ENCODE measurements at places on chromosomes 7 and 10. TPM values are rescaled to one million over a fixed set of nuclear protein-coding genes. Genes with fewer than 3 reads are reported as not detected.
A peak's percentile ranks its signal among the peaks of the same experiment; 100 is the strongest.

Gene ITGB8
- 34.2 TPM for total RNA-seq

GRCh38 chr7:102227371-102227770 lies 59.3 kb upstream of the SH2B2 start:
- DNase-seq, result no peak

Gene PLAC9
- total RNA-seq, result 11.4 TPM

DNA sequence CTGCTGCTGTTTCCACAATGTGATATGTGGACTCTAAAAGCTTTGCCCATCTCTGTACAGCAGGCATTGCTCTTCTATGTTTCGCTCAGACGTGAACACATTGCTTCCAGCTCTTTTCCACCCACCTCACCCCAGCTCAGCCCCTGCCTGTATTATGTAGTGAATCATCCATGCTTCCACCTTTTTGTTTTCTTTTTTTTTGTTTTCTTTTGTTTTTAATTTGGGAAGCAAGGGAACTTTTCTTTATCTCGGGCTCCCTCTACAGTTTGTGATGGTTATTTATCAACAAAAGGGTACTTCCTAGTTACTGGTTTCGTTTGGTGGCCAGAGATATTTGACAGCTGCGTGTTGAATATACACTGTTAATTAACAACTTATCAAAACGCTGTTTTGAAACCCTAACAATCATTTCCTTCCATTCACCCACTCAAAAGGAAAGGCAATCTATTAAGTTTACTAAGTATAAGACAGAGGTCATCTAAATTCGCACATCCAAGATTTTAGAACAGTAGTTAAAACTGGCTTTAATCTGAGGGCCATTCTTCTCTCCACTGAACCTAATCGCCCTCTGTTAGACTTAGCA lies 127.9 kb upstream of the STK17A start:
- peak; percentile 52 for DNase-seq

GRCh38 chr10:51204066-51204465 lies 129.8 kb downstream of the PRKG1 start:
- no peak for DNase-seq

DNA sequence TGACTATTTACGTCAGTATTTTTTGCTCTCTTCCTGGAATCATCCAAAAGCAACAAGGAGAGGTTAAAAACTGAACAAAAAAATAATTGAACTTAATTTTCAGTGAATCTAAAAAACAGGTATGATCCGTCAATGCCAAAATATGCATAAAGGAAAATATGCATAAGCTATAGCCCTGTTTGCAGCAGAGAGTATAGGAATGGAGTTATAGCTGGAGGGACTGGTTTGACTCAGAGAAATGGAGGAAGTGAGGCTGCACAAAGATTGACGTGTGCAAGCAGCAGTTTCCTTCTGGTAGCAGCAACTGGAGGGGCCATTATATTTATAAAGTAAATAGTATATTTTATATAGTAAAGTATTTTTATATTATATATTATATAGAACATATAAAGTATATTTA lies 37.1 kb downstream of the GNG11 start:
- no peak for DNase-seq

DNA sequence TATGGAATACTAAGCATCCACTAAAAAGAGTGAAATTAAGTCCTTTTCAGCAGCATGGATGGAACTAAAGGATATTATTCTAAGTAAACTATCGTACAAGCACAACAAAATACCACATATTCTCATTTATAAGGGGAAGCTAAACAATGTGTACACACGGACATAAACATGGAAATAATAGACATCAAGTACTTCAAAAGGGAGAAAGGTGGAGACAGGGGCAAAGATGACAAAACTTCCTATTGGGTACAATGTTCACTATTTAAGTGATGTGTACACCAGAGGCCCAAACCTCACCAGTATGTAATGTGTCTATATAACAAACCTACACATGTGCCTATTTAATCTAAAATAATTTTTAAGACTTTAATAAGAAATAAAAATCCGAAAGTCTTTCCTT lies 2.2 kb upstream of the AKR1C4 start:
- no peak for DNase-seq

GRCh38 chr10:3574451-3574850 lies 210.6 kb downstream of the KLF6 start:
- no peak for DNase-seq

DNA sequence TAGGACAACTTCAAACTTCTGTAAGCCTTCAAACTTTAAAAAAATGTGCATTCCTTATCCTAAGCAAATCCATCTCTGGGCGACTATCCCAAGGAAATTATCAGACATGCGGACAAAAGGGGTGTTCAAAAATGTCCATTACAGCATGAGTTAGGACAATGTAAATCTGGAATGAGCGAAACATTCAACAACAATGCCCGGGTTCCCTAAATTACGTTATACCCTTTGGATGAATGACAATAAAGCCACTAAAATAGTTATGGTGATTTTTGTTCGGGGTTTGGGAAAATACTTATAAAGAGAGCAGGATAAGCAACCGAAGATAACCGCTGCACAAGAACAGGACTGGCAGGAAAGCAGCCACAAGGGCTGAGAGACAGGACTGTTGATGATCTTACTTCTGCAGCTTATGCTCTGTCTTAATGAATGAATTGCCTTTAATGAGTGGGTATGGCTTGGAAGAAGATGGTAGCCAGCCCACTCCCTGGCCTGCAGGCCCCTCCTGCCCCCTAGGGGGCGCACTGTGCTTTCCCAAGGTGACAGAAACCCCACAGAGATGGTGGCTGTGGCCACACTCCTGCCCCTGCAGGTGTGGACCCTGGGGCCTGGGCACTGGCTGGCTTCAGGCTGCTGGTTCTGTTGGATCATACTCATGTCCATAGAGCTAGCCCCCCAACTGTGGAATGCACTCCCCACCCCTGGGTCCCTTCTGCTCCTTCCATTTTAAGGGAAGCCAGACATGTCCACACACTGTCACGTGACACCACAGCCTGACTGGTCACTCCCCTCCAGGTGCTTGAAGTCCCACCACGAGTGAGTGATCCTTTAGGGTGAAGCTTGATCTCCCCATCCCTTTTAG lies 45.0 kb downstream of the ZCCHC24 start:
- peak; percentile 65 for DNase-seq

Gene XRCC2
- total RNA-seq, result 2.3 TPM

Gene CRYGN
- total RNA-seq, result not detected

Gene SPDYE16
- 0.03 TPM for total RNA-seq

DNA sequence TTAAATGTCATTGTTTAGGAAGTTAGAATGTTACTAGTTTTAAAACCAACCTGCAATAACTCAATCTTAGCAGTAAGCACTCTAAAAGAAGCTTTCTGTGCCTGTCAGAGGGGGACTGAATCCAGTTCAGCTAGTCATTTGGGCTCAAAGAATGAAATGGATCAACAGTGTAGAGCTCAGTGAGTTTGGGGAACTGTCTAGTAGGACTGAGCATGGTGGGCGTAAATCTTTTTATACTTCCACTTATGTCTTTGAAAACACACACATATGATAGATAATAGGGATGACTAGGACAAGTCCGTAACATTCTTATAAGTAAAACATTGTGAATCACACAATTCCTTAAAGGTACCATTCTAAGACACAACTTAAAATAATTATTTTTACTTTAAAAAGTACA lies 11.5 kb downstream of the GSAP start:
- DNase-seq, result no peak

DNA sequence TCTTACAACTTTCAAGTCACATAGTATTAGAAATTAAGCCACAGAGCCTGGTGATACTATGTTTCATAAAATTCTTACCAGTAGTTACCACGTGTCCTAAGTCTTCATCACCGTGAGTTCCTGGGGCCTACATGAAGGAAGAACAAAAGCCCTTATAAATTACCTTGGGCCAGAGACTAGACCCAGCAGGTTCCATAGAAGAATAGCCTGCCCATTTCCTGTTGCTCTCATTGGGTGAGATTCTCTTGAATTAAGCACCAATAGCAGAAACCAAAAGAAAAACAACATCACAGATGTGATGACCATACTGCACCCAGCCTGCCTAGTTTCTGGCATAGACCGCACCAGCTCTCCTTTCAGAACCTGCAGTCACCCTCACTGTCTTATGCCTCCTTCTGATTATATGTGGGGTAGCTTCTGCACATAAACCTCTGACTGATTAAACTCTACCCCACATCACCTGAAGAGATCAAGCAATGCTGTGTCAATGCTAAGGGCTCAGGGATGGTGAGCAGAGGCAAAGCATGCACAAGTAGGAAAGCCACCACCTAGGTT lies 18.0 kb upstream of the SEM1 start:
- no peak for DNase-seq

Gene SYCE1
- total RNA-seq, result not detected

DNA sequence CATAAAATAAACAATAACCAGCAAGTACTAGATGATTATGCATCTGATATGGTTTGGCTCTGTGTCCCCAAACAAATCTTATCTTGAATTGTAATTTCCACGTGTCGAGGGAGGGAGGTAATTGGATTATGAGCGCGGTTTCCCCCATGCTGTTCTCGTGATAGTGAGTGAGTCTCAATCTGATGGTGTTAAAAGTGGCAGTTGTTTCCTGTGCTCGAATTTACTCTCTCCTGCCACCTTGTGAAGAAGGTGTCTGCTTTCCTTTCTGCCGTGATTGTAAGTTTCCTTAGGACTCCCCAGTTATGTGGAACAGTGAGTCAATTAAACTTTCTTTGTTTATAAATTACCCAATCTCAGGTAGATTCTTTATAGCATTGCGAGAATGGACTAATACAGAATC lies 15.1 kb downstream of the CNTNAP2 start:
- DNase-seq, result no peak

DNA sequence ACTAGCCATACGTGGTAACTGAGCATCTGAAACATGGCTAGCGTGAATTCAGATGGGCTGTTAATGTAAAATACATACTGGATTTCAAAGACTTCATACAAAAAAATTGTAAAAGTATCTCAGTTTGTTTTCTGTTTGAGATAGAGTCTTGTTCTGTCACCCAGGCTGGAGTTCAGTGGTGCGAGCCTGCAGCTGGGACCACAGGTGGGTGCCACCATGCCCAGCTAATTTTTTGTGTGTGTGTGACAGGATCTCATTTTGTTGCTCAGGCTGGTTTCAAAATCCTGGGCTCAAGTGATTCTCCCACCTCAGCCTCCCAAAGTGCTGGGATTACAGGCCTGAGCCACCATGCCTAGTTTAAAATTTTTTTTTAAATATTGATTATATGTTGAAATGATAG lies 4.5 kb downstream of the TMEM243 start:
- no peak for DNase-seq

- no peak for DNase-seq
These were observed 327.1 kb downstream of the GLRX3 start for GRCh38 chr10:130463104-130463875.

GRCh38 chr7:51316666-51317581 lies at the start of gene COBL:
COBL (minus strand) TSS chr7:51316809; CDS start chr7:51316633, 176 bp downstream.
- peak; percentile 86 for DNase-seq

- no peak for DNase-seq
These were observed 248.9 kb downstream of the KIAA1217 start for GRCh38 chr10:24457661-24458318.

DNA sequence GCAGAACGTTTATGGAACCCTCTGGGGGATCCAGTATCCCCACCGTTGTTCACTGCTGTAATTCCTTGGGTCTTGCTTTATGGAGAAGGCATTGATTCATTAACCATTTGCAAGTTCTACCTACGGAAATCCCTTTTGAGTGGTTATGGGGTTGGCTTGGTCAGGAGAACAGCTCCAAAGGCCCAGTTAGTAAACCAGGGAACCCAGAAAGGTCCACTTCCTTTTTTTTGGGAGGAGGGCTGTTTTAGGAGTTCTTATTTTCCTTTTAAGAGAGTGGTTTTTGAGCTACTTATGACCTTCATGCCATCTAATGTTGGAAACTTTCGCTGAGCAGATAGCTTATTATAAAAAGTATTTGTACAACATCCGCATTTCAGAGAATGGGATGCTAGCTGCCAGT lies 1.3 kb downstream of the POR start:
- no peak for DNase-seq

DNA sequence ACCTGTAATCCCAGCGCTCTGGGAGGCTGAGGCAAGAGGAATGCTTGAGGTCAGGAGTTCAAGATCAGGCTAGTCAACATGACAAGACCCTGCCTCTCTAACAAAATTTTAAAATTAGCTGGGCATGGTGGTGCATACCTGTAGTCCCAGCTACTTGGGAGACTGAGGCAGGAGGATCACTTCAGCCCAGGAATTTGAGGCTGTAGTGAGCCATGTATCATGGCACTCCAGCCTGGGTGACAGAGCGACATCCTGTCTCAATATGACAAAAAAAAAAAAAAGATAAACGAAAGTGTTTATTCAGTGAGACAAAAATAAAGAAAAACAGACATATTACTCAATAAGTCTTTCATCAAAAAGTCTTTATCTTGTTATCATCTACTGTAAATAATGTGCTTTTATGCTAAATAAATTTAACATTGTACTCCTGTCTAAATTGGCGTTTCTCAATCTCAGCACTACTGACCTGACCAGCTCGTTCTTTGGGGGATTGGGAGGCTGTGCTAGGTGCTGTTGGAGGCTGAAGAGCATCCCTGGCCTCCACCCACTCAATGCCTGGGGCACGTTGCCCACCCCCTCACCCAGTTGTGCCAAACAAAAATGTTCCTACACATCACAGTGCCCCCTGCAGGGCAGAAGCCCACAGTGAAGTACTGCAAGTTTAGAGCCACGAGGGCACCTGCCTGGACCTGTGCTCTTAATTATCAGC lies 57.7 kb downstream of the NCAPG2 start:
- DNase-seq, result no peak

DNA sequence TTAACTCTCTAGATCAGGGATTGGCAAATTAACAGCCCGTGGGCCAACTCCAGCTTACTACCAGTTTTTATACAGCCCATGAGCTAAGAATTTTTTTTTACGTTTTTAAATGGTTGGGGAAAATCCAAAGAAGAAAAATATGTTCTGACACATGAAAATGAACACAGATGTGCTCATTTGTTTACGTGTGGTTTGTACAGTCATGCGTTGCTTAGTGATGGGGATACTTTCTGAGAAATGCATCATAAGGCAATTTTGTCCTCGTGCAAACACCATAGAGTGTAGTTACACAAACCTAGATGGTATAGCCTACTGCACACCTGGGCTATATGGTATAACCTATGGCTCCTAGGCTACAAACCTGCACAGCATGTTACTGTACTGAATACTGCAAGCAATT lies 8.3 kb upstream of the SMKR1 start:
- peak; percentile 19 for DNase-seq

GRCh38 chr7:74056096-74056915 lies 27.3 kb upstream of the LIMK1 start:
- no peak for DNase-seq

Gene CALY
- 2.3 TPM for total RNA-seq

DNA sequence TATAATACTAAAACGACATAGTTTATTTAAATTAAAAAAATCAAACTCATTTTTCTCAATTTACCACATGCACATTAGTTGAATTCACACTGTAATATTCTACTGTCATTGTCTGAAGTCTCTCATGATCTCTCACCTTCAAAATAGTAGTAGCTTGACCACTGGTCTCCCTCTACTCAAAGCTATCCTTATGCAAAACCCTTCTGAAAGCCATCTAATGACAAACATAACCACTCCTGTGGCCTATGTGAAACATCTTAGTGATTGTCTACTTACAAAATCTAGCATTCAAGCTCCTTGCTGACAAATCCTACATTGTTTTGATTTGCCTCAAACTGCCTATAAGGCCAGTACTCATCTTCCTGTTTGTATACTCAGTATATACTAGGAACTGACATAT lies 606.0 kb upstream of the GHITM start:
- DNase-seq, result no peak

All from hepatocyte (in vitro differentiated cells).